ENCODE measurements at places on chromosomes 2 and 18.

GRCh38 chr2:120499784-120500495, 154.0 kb downstream of the INHBB start:
- no peak for DNase-seq

- no peak for DNase-seq
These were observed 5.2 kb downstream of the GALR1 start for GRCh38 chr18:77254711-77255405.

GRCh38 chr2:218259099-218259961, 1.5 kb upstream of the GPBAR1 start:
- DNase-seq, result no peak

DNA sequence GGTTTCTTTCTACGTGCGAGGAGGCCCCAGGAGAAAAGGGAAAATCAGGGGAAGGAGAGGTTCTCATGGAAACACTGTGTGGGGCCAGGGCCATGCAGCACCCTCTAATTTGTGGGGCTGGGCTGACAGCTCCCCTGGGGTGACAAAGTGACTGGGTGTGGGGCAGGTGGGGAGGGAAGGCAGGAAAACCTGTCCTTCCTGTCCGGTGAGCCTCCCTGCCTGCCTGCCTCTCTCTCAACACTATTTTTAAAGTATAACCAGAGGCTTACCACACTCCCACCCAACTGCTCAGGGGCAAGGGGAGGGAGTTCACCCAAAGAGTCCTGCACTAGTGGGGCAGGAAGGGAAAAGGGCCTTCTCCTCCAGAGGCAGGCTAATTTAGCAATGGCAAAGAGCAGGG, 10.5 kb upstream of the EPAS1 start:
- no peak for DNase-seq

DNA sequence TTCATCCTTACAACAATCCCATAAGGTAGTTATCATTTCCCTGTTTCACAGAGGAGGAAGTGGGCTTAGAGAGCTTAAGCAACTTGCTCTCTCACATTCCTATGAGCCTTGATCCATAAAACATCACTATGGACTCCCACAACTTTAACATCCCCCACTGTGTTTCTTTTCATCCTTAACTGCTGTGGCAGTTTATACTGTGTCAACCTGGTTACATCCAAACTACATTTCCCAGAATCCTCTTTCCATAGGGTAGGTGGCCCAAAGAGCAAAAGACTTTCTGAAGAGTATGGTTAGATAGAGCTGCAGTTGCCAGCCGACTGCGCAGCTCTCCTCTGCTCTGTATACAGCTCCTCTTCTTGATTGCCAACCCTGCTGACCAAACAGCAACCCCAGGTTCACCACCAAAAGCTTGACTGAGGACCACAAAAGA, 22.5 kb downstream of the MAP3K2 start:
- DNase-seq, result no peak

GRCh38 chr2:96642564-96643360, at the start of gene FER1L5:
Gene FER1L5, plus strand, starts transcription at chr2:96642764. Its CDS starts 73 bp downstream, at chr2:96642837.
- no peak for DNase-seq

DNA sequence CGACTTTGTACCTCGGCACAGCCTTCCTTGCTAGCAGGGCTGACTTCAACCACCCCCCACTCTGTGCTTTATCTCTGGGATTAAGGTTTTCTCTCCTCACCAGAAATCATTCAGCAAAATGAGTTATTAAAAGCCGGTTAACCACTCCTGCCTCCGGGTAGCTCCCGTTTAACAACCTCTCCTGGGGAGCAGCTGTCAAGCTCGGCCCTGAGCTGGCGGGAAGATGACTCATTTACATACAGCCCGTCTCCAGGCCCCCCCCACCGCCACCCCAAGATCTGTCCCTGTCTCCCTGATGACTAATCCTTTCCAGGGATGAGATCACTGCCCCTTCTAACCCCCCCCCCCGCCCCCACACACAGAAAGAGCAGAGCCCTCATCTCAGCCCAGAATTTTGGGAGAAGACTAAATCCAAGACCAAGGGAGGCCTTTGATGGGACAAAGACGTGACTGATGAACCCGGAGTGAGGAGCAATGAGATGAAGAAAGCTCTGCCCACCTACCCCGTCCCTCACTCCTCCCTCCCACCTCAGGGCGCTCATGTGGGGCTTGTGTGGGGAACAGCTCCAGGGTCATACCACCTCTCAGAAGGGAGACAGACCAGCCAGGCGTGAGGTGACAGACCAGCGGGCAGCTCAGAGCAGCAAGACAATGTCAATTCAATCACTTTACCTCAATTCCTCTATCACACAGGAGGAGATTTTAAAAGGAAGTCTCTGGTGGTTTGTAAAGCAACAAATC, 131.4 kb downstream of the MSH2 start:
- no peak for DNase-seq

DNA sequence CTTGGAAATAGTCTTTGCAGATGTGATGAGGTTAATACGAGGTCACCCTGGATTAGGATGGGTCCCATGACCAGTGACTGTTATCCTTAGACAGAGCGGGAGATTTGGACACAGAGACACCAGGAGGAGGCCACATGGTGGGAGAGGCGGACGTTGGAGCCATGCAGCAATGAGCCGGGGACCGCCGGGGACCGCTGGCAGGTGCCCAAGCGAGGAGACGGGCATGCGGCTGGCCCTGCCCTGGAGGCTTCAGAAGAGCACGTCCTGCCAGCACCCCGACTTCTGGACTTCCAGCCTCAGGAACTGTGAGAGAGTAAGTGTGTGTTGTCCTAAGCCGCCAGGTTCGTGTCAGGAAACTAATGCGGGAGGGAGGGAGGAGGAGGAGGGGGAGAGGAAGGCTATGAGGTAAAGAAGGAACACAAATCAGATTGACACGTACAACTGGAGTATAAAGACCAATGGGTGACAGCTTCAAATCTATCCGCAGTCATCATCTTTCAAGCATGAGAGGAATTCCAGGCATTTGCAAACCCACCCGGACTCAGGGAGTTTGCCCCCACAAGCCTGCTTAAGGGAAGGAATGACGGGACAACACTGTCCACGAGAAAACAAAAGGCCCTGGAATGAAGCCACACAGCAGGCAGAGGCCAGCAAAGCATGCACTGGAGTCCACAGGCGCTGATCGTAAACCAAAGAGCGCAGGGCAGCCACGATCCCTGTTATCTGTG, 11.6 kb upstream of the BOK start:
- DNase-seq, result no peak

- DNase-seq, result peak; percentile 44
These were observed 240.6 kb downstream of the TFCP2L1 start for GRCh38 chr2:121044412-121044811.

DNA sequence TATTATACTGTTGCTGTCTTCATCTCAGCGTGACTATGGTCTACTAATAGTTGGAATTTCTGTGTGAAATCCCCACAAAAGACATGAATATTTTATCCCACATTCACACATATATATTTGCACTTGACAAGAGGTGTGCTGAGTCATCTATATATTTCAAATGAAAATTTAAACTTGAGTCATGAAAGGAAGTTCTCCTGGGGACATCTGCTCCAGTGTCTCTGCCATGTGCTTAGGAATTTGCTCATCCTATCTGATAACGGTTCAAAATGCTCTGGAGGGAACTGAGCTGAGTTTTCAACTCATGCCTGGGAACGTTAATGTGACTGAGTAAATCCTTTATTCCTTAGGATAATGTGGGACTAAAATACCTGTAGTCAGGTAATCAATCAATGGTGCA, 326.2 kb upstream of the MEX3C start:
- no peak for DNase-seq

DNA sequence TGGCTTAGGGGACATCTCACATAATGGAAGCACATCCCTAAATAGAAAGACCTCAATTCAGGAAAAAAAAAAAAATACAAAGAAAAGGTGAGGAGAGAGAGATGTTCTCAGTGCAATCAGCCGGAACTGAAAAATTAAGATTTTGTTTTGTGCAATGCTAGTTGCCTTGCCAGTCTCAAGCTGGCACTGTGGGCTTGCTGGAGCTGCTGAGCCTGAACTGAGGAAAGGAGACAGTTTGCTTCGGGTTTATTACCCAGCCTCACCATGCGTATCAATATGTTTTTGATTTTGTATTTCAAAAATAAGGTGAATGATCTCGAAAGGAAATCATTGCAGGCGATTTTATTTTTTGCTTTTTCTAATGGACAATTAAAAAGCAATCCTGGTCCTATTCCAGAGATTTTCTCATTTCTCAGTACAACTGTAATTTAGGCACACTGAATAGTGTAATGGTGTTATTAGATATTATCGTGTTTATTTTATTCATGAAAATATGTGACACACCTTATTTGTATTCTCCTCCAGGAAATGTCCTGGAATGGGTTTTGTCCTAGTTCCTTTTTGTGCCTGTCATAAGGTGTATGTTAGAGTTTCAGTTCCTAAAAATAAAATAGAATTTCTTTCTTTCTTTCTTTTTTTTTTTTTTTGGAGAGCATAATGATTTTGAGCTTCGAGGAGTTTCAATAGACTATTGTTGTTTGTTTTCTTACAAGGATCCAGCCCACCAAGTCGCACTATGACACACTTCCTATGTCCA, 72.8 kb upstream of the ZEB2 start:
- no peak for DNase-seq

DNA sequence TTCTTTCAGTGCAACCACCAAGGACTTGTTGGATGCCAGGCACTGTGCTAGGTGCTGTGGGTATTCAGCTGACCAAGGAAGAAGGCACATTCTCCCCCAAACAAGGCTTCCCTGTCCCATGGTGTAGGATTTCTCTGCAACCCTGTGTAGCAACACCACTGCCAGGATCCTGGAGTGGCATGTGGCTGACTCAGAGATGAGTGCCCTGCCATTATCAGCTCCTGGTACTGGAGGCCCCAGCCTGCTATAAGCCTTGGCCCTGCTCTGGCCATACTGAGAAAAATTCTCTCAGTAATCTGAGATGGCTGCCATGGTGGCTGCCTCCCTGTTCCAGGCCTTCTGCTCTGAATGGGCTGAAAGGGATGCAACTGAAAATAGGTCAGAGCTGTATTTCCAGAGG, 4.3 kb downstream of the SMYD5 start:
- no peak for DNase-seq

DNA sequence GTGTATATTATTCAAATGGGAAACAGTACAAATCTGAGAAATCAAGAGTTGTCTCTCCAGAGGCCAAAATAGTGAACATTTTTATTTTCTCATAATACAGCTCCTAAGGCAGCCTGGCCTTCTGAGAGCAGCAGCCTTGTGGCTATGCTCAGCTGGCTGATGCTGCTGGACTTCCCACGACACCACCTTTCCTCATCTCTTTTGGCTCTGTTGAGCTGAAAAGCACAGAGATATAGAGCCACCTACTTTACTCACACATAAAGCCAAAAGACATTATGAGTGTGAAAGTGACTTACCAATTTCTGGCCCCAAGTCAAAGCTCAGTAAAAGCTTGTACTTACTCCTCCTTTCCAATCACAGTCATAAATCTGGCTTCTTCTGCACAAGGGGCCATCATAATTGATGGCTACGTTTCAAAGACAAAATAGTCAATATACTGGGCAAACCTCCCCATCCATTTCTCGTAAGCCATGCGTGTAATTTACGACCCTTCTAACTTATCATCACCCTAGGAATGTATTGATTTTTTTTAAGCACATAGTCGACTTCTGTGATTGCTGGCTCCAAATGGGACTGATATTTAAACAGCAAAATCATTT, 18.6 kb upstream of the REG3A start:
- DNase-seq, result no peak

DNA sequence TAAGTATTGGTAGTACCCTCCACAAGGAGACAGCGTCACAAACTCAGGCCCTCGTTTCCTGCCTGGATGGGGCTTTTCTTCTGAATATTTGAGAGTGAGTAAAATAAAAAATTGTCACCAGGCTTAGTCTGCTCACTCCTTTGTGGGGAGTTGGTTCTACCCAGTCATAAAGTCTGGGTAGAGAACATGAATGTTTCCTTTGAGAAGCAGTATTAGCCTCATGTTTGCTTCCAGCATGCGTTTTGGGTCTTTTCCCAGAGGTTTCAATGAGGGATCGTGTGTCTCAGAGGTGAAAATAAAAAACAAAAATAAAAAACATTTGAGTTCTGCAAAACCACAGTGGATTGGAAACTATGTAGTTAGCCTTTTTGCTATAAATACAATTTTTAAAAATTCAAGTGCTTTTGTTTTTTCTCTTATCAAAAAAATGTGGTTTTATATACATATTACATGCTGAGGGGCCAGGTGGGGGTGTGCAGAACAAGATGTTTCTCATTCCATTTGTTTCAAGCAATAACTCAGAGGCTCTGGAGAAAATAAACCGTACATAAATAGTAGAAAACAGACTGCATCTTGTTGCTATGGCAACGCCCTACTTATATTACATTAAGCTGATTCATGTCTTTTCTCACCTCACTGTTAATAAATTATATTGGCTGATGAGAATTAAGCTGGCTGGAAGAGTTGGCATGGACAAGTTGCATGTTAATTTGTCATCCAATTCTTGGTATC, 225.4 kb upstream of the FBXO11 start:
- DNase-seq, result no peak

DNA sequence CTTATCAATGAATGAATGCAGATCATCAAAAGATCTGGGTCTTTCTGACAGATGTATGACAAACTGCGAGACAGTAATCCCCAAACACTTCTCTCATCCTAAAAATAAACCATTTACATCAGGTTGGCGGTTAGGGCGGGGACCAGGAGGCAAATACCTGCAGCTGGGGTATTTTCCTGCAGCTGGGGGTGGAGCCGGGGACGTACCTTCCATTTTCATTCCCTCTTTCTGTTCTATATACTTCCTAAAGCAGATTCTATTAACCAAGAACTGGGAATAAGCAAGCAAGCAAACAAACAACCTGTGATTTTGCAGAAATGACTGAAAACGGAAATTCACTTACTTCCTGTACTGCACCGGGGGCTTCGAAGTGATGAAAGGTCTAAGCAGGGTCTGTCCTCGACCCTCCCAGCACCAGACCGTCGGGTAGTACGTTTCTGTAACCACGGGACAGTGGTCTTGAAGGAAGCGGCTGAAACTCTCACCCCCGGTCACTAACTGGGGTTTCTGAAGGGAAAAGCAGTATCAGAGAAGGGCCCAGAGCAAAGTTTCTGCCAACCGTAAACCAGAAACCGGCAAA, 1.2 kb downstream of the ABHD3 start:
- peak; percentile 76 for DNase-seq

- DNase-seq, result no peak
These were observed 159.2 kb upstream of the SH3BP4 start for GRCh38 chr2:234792621-234793022.

DNA sequence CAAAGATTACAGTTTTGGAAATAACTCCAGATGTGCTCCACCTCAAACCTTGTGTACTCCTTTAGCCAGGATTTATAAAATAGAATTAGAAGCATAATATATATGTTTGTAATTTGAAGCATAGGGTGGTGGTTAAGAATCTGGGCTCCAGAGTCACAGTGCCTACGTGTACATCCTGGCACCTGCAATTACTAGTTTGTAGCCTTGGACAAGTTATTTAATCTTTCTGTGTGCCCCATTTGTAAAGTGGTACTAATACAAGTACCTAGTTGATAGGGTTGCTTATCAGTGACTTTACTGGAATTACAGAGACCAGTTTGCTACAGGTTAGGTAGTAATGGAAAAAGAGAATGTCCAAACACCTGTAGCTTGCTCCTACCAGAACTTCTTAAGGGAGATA, 28.6 kb downstream of the EML4 start:
- DNase-seq, result no peak

- DNase-seq, result no peak
These were observed 61.7 kb downstream of the LYPD1 start for GRCh38 chr2:132608311-132608710.
